ENCODE measurements at places on chromosomes 2 and 18.

DNA sequence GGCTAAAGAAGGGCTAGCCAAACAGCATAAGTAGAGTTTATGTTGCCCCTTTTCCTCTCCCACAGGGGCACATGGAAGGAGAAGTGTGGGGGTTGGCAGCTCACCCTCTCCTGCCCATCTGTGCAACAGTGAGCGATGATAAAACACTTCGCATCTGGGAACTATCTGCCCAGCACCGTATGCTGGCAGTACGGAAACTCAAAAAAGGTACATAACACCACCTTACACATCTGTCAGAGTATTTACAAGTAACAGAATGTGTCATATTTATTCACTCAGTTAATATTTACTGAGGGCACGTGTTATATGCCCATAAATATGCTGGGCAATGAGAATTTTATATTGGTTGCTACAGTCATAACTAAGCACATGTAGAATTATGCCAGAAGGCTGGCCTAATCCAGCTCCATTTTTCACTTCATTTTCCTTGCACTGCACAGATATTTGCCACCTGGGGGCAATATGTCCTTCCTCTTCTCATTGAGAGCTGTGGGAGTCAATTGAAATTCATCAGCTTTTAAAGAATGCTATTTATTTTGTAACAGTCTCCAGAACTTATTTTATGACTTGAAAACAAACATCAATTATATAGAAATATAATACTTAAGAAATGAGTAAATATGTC lies 150.6 kb downstream of the RTN4 start:
- peak; percentile 73 for DNase-seq

GRCh38 chr2:237833546-237833945 lies 25.9 kb upstream of the RAMP1 start:
- DNase-seq = peak; percentile 13

- DNase-seq = no peak
Observed at GRCh38 chr2:73716543-73717250, 20.4 kb downstream of the TPRKB start.

GRCh38 chr2:200054681-200055468 lies 99.5 kb downstream of the MAIP1 start:
- no peak for DNase-seq

DNA sequence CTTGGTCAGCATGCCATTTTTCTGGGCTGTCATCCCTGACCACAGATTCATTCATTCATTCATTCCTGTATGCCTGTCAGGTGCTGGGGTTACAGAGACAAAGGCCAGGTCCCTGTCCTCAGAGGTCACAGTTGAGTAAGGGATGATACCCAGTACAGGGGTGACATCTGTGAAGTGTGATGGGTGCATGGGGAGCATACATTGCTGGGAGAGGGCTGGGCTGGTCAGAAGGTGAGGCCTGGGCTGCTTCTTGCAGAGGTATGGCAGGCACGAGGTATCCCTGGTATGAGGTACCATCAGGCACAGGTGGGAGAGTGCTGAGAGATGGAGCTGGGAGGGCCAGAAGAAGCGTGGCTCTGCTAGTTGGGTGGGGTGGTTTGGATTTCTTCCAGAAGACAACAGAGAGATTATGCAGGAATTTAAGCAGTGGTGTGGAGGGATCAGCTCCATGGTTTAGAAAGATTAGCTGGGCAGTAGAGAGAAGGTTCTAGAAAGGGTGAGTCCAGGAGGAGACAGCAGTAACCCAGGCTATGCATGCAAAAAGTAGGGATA lies 181.9 kb upstream of the HAAO start:
- DNase-seq = peak; percentile 37

GRCh38 chr2:7196883-7197282 lies 279.7 kb downstream of the RNF144A start:
- no peak for DNase-seq

- no peak for DNase-seq
Observed at GRCh38 chr2:143840601-143841000, 679.3 kb downstream of the ZEB2 start.

DNA sequence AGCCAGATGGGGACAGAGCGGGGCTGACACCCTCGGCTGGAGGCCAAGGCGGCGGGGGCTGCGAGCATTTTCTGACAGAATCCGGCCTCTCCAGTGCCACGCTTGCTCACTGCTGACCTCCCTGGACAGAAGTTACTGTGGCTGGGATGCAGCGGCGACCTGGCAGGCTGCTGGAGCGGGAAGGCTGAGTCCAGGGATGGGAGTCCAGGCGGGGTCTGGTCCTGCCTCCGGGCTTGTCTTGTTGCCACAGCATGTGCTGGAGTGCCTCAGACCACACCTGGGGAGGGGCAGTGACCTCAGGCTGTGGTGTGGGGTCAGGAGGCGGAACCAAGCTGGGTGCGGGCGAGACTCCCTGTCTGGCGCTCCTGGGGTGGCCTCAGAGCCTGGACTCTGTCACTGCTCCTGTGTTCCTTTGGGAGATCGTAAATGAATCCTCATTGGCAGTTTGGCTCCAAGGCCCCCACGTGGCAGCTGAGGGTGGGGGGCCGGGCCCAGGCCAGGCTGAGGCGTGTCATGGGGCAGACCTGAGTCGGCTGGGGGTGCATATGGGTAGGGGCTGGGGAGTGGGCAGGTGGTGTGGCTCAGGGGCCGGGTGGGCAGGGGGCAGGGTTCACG lies 5.5 kb downstream of the BOK start:
- peak; percentile 14 for DNase-seq

DNA sequence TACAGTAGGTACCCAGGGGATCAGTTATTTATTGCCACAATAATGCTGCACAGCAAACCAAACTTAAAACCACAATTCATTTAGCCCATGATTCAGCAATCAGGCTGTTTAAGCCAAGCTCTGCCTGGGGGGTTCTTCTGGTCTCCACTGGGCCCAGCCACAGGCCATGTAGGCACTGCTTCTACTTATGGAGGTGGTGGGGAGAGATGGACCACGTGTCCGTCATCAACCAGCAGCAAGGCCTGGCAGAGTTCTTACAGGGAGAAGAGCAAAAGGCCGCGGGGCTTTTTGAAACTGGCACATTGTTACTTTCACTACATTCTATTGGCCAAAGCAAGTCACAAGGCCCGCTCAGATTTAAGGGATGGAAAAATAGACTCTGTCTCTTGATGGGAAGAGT lies 76.3 kb upstream of the DAPL1 start:
- no peak for DNase-seq

GRCh38 chr2:207984765-207985480 lies 40.4 kb downstream of the PLEKHM3 start:
- no peak for DNase-seq

- peak; percentile 83 for DNase-seq
Observed at GRCh38 chr18:49691177-49691608, 122.1 kb downstream of the ACAA2 start.

DNA sequence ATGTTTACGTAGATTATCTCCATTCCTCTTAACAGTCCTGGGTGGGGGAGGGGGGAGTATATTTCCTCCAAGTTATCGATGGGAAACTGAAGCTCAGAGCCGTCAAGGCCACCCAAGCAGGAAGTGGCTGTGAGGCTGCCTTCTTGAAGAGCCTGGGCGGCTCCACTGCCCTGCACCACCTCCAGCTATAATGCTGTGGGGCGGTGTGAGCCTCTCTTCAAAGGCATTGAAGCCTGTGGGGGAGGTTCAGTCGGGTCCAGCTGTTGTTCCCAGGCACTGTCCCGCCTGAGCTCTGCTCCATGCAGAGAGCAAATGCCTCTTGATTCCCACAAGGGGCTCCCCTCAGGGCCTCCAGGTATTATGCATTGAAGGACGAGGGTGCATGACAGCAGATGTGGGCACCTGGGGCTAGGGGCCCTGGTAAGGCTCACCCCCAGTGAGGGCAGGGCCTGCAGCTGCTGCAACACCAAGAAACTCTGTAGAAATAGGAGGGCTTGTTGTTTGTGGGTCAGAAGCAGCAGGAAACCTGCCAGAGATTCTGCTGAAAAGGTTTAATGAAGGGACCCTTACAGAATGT lies 29.5 kb upstream of the LAPTM4A start:
- no peak for DNase-seq

- DNase-seq = no peak
Observed at GRCh38 chr2:231565887-231566594, 26.6 kb upstream of the TEX44 start.

GRCh38 chr18:9642799-9643462 lies 28.6 kb upstream of the PPP4R1 start:
- no peak for DNase-seq

DNA sequence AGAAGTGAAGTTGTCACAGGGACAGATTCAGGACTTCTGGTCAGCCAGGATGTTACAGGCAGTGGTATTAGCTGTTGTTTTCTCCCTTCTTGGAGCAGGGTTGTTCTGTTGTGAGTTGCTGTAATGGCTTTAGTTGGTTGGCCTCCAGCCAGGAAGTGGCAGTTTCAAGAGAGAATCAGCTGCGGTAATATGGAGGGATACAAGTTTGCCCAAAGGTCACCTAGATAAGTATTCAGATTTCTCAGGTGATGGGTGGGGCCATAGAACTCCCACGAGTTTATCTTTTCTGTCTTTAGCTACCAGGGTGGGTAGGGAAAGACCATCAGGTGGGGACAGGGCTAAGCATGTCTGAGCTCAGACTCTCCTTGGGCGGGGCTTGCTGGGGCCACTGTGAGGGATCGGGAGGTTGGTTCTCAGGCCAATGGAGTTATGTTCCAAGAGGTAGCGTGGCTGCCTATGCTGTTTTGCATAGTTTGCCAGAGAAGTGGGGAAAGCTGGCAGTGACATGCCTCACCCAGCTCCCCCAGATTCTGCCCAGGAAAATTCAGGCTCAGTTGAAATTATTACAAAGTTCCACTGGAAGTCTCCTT lies 640.4 kb upstream of the CHAC2 start:
- DNase-seq = no peak

GRCh38 chr18:35905436-35905835 lies 67.0 kb upstream of the RMP24 start:
- no peak for DNase-seq

GRCh38 chr2:36701391-36701795 lies 4.9 kb downstream of the VIT start:
- DNase-seq = no peak

- DNase-seq = no peak
Observed at GRCh38 chr2:51409920-51410319, 378.0 kb upstream of the NRXN1 start.

DNA sequence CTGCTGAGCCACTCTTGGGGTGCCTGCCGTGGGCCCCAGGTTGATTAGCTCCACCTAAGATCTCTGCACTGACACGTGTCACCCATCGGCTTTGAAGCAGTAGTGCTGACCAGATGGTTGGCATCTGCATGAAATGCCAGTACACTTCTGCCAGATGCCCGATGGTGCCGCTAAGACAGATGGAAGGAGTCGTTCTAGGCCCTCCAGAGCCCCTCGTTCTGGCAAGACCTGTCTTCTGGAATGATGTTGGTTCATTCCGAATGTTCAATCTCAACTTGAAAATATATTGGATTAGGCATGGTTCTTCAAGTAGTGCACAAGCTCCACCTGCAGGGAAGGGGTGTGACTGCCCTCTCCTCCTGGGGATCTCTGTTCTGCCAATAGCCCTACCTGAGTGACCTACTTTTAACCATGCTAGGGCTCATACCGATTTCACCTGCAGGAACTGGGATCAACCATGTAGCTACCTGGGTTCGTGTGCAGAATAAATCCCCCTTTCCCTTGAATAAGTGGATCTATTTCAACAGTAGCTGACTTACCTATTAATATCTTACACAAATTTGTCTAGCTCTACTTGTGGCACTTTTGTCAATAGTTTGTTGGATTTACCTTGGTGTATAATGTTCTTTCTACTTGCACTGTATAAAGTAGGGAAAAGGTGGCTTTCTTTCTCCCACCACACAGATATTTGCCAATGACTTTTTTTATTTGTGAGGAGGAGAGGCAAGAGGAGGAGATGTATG lies 342.6 kb downstream of the CTNNA2 start:
- peak; percentile 31 for DNase-seq

DNA sequence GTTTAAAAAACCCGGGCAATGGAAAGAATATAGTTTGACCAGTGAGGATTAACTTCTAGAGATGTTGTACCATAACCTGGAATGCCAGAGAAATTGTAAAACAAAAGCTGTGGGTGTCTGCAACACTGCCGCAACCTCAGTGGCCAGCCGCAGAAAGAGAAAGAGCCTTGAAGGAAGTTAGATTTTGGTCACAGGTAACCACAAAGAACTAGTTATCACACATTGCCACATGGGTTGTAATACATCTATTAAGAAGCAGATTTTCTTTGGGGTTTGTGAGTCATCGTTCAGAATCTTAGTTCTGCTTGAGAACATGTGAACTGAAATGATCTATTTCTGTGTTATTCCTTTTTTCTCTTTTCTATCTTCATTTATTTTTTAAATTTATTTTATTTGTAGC lies 222.9 kb upstream of the AGAP1 start:
- DNase-seq = peak; percentile 56

- peak; percentile 92 for DNase-seq
Observed at GRCh38 chr2:233867993-233868532, at the start of gene MSL3B. MSL3B (minus strand) TSS chr2:233868386.

DNA sequence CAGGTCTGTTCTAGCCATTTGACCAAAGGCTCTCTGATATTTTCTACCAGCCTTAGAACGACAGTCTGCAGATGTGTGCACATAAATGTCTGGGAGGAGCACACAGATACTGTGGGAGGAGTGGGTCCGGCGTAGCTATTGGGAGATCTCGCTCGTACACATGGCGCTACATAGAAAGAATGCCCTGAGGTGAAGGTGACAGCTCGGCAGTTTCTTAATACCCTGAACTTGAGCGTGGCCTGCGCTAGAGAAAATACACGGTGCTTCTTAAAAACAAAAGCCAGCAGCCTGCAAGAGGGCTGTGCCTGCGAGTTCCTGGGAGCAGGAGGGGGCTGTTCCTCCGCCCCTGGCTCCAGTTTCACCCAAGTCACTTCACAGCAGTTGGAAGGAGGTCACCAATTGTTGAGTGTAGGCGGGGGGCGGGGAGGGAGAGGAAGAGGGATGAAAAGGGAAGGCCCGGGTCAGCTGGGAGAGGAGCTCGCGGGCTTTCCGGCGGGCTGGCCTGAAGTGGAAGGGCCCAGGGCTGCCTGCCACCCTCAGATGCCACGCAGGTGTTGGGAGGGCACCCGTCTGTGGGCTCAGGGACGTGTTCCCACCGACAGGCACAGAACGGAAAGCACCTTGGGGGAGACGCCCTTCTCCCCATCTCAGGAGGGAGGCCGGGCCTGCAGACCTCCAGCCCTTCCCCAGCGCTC lies 124.7 kb upstream of the ZNF516 start:
- DNase-seq = peak; percentile 60

- no peak for DNase-seq
Observed at GRCh38 chr2:41079011-41079410, 627.1 kb upstream of the SLC8A1 start.

DNA sequence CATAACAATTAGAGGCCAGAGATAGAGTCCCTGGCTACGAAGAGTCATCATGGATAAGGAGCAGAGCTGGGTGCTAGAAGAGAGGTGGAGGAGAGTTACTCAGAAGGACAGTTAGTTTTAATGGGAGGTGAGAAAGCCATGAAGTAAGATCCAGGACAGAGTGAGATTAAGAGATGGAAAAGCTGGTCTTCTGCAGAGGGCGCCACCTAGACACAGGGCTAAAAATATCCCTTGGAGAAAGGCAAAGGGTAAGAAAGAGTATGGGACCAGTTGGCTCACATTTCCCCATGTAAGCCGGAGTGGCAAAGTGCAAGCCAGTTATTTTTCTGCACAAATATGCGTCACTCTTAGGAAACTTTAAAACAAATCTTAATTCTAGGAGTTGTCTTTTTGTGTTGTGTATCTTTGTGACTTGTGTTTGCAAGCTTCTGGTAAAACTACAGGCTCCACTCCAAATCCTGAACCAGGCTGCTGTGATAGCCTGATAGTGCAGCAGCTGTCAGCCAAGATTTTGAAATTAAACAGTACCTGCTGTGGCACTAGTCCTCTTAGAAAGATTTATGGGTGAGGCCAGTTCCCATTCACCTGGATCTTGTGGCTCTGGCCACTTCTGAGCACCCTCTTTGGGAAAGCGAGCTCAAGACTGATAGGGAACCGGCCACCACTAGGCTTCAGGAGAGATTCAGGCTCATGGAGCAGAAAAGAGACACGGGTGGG lies 204.2 kb downstream of the TPGS2 start:
- DNase-seq = no peak
